NCI-H345 (cell line): ENCODE measurements at places on chromosomes 1 and 21.

- no peak for DNase-seq
These were observed 2.8 kb downstream of the ABCG1 start for GRCh38 chr21:42221581-42222345.

DNA sequence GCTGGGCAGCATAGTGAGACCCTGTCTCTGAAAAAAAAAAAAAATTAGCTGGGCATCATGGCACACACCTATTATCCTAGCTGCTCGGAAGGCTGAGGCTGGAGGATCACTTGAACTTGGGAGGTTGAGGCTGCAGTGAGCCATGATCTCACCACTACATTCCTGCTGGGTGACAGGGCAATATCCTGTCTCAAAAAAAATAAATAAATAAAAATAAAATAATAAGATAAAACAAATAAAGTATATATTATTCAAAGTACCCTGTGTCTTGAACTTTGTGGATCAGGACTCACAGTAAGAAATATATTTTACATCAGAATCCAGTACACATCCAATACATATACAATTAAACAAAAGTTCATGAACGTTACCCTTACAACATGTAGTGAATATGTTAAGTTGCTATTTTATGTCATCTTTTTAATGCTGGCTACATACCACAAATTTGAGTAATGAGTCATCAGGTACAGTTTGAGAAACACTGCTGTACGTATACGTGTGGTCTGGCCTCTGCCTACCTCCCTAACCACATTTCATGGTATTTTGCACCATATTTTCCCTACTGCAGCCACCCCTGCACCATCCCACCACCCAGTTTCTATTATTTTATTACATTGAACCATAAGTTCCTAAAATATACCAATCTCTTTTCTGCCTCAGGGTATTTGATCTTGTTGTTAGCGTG lies 4.4 kb downstream of the NME7 start:
- no peak for DNase-seq

- no peak for DNase-seq
These were observed 91.6 kb downstream of the LRRC8C start for GRCh38 chr1:89724369-89725010.

DNA sequence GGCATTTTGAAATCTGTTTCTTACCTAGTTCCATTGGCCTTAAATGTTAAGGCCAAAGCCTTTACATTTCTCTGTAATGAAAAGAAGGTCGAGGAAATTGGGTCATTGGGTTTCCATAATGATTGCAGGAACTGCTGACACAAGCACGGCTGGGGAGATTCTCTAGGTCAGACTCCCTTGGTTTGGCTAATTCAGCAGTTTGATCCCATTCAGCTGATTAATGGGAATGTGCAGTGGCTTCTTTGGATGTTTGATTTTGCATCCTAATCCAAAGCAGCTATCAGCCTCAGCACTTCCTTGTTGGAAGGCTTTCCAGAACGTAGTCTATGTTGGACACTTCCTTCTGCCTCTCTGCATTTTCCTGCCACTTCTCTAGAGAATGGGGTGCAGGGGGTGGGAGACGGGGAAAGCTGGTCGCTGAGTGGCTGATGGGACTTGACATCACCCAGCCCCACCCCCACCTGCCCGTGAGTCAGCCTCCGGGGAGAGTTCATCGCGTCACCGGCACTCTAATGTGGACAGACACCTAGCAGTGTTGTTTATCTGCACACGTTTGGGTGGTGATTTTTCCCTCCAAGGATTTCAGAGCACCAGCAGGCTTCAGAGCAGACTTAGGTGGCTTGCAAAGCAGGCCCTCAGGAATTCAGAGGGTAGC lies 5.4 kb downstream of the PSEN2 start:
- DNase-seq = no peak

DNA sequence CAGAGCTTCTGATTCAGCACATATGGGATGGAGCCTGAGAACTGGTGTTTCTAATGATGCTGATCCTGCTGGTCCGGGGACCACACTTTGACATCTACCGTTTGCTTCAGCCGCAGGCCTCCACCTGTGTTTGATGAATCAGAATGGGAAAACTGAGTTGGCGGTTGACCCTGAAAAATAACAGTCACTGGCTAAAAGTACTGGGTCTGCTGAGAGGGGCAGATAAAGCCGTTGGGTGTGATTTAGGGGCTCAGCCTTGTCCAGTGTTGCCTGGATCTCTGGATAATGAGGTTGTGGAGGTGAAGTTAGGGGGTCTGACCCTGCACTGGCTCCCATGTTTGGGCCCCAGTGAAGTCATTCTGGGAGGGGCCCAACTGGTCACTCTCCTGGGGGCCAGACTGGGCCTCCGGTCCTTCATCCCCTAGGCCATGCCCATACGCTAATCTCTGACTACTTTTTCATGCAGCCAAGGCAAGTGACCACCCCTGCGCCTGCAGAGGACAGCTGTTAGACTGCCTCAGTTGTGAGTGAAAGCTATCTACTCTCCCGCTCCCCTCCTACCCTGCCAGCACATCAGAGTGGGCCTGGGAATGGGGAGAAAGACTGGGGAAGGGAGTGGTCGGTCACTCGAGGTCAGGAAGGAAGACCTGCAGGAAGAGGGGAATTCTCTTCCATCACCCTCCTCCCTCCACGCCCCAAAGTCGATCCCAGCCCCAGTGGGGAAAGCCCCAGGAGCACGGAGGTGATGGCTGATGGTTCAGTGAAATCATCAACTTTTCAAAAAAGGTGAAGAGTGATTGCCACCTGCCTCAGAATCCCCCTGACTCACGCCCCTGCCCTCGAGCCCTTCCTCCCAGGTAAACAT lies 27.7 kb downstream of the VASH2 start:
- DNase-seq = no peak

- DNase-seq = no peak
These were observed 4.9 kb upstream of the KCNE2 start for GRCh38 chr21:34358866-34359265.

GRCh38 chr1:55503663-55504305 lies 288.6 kb upstream of the USP24 start:
- no peak for DNase-seq

- no peak for DNase-seq
These were observed 102.5 kb upstream of the USP24 start for GRCh38 chr1:55317673-55318072.

DNA sequence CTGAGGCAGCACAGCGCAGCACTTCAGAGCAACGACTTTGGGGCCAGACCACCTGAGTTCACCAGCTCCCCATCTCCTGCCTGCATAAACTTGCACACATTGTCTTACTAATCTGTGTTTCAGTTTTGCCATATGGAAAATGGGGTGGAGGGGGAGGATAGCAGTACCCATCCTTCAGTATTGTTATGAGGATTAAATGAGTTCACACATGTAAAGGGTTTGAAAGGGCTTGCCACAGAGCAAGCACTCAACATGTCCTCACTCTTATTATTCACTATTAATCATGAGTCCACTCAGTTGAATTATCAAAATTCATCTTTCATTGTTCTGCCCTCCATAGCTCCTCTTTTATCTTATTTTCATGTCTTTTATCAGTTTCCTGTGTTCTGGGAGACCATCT lies 40.1 kb upstream of the BMP8B start:
- DNase-seq = no peak

DNA sequence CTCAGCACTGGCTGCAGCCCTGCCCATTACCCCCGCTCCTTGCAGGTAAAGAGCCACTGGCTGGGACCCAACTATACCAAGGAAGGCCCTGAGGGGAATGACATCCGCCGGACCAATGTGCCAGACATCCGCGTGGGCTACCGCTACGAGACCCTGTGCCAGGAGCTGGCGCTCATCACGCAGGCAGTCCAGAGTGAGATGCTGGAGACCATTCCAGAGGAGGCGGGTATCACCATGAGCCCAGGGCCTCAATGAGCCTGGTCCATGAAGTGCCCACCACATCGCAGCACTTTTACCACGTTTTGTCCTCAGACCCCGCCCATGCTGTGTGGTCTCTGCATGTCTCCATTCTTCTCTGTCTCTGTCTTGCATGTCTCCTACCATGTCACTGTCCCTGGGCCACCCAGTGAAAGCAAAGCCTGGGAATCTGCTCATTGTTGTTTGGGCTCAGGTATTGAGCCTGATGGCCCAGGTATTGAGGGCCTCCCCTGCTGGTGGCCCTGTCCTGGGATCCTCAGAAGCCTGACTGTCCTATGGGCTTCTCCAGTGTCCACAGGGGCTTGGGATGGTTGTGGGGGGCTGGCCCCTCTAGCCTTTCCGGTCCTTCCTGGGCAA lies 11.4 kb downstream of the AMPD2 start:
- DNase-seq = no peak

GRCh38 chr1:42784946-42785693 lies at the start of gene TMEM269:
Gene TMEM269, plus strand, starts transcription at chr1:42784991. Its CDS starts 4,903 bp downstream, at chr1:42789894.
- no peak for DNase-seq
